ENCODE measurements at places on chromosomes 7 and 10.

- no peak for DNase-seq
Observed at GRCh38 chr10:13080643-13081042, 19.3 kb upstream of the OPTN start.

DNA sequence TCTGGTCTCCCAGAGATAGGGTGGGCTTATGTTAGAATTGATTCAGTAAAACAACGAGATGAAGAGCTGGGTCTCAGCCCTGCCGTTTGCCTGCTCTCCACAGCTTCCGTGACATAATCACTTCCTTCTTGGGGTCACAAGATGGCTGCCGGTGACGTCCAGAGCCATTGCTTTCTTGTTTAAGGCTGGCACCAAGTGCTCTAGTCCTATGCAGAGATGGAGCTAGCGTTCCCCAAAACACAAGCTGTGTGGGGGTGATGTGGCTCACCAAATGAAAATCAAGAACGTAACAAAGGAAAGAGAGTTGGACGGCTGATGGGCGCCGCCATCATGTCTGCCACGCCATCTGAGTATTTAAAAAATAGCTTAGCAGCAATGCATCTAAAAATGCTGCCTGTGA lies 296.1 kb downstream of the CAMK1D start:
- DNase-seq = no peak

DNA sequence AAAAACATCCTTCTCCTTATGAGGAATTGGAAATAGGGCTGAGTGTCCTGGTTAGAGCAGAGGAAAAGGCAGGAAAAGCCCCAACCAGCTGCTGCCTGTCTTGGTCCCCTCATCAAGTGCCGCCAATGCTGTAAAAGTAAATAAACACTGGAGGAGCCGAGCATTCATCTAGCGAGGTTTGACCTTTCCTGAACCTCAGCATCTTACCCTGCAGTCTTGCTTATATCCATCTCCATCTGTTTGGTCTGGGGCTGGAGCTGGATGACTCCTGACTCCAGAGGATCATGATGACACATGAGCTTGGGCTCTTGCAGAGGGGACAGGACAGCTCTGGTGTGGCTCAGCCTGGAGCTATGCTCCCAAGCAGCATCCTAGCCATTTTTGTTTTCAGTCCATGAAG lies 501.1 kb downstream of the TNS3 start:
- DNase-seq = no peak

- DNase-seq = peak; percentile 5
Observed at GRCh38 chr7:137846827-137847567, at the start of gene DGKI. Gene DGKI, minus strand, starts transcription at chr7:137846974.
